ENCODE measurements at places on chromosomes 3 and 15.

GRCh38 chr3:109137761-109138160 lies 1.2 kb downstream of the C3orf85 start:
- no peak for DNase-seq

GRCh38 chr15:69869291-69869690 lies 228.4 kb downstream of the TLE3 start:
- DNase-seq = no peak

DNA sequence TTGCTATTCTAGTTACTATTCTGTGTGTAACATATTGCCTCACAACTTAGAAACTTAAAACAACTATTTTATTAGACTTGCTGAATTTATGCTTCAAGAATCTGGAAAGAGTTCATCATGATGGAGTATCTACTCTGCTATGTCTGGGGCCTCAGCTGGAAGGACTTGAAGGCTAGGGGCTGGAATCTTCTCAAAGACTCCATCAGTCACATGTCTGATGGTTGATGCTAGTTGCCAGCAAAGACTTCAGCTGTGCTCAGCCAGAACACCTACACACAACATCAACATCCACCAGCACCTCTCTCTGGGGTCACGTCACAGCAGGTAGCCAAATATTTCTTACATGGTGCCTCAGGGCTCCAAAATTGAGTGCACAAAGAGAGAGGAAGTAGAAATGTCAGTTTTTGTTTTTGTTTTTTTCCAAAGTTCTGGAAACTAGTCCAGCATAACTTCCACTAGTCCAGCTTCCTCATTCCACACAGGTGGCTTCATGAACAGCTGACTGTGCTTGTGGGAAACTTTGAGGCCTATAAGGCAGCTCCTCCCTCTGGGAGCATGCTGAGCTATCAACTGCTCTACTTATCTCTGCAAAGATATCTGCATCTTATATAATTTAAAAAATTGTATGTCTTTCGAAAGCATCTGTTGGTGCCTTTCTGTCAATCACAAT lies 325.4 kb upstream of the AGTR1 start:
- DNase-seq = no peak

DNA sequence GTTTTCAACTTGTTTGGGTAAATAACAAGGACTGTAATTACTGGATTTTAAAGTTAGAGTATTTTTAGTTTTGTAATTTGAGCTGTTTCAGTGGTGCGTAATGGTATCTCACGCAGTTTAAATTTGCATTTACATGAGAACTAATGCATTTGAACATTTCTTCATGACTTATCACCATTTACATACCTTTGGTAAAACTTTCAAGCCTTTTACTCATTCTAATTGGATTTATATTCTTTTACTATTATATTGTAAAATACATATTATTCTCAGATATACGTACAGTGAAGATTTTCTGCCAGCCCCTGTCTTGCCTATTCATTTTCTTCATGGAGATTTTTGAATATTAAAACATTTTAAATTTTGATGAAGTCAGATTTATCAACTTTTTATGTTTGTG lies 703.8 kb downstream of the MECOM start:
- DNase-seq = no peak

GRCh38 chr3:66836363-66837152 lies 161.5 kb upstream of the KBTBD8 start:
- no peak for DNase-seq

DNA sequence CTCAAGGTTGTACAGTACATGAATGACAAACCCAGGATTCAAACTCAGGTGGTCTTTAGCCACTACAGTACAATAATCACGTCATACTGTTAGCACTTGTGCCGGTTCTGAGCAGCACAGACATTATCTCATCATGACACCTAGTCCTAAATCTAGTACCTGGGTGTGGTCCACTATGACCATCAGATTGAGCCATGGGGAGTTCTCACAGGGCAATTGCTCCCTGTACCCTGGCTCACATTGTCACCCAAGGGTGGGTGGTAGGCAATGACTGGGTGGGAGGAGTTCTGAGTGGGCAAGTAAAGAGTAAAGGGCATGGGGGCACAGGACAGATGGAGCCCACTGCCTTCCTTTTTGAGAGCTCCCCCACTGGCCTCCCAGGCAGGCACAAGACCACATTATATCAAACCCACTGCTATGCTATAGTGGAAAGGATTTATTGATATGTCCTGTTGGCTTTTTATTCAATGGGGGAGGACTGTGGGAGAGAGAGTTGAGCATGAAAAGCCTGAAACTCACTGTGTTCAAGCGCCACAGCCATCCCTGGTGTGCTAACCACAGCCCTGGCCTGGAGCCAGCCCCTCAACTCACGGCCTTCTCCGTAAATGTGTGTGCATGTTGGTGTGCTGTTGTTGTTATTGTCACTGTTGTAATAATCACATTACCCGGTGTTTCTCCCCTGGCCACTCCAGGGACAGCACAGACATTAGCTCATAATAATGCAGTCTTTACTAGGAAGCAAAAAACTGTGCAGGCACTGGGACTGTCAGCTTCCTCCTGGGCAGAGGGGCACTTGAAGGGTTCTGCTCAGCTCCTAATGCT lies 27.3 kb downstream of the ADCY5 start:
- no peak for DNase-seq

GRCh38 chr3:61809879-61810278 lies 248.5 kb downstream of the PTPRG start:
- DNase-seq = no peak

GRCh38 chr3:152243301-152243711 lies 25.4 kb upstream of the MBNL1 start:
- DNase-seq = no peak

DNA sequence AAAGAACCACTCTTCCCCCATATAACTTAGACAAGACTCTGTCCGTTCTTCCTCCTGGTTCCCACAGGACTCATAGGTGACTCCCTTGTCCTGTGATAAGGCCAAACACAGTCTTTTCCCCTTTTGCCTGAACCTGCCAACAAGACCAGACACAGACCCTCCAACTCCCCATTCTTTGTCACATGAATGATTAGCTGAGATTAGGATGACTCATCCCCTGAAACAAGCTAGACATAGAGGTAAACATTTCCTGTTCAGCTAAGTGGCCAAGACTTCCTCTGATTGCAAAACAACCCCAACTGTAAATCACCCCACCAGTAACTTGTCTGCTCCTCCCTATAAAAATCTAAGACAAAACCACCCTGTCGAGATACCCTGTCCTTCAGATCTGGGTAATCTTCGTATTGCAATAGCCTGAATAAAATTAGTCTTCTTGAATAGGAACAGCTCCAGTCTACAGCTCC lies 11.4 kb upstream of the HTR3E start:
- no peak for DNase-seq

All from activated CD8-positive, alpha-beta memory T cell treated with anti-CD3 and anti-CD28 coated beads for 4 hours (primary cell).